ENCODE measurements at places on chromosomes 7 and 10.
A peak's percentile ranks its signal among the peaks of the same experiment; 100 is the strongest.

- no peaks in the 10 kb centered on the region for H3K27me3 ChIP-seq
- H3K27ac ChIP-seq, result no peak overlapping the region
- no peak for DNase-seq
- H3K4me3 ChIP-seq, result no peak overlapping the region
Observed at GRCh38 chr7:105585850-105586500, 4.7 kb upstream of the EFCAB10 start.

GRCh38 chr10:96719850-96720421 is 378 bp downstream of the PIK3AP1 start:
- no peaks in the 10 kb centered on the region for H3K36me3 ChIP-seq
- H3K27ac ChIP-seq, result peak overlapping the region; percentile 64
- peaks cover 15% of the 10 kb centered on the region for H3K4me1 ChIP-seq
- no peak for DNase-seq

GRCh38 chr10:71527135-71527534 is 130.4 kb downstream of the CDH23 start:
- H3K4me1 ChIP-seq, result no peaks in the 10 kb centered on the region
- H3K27me3 ChIP-seq, result no peaks in the 10 kb centered on the region
- no peak for DNase-seq
- H3K4me3 ChIP-seq, result no peak overlapping the region

- H3K4me1 ChIP-seq, result no peaks in the 10 kb centered on the region
- no peaks in the 10 kb centered on the region for H3K36me3 ChIP-seq
- no peak overlapping the region for H3K27ac ChIP-seq
- DNase-seq, result no peak
- no peak overlapping the region for H3K4me3 ChIP-seq
- H3K27me3 ChIP-seq, result no peaks in the 10 kb centered on the region
Observed at GRCh38 chr10:98956576-98957260, 278.9 kb downstream of the HPSE2 start.

DNA sequence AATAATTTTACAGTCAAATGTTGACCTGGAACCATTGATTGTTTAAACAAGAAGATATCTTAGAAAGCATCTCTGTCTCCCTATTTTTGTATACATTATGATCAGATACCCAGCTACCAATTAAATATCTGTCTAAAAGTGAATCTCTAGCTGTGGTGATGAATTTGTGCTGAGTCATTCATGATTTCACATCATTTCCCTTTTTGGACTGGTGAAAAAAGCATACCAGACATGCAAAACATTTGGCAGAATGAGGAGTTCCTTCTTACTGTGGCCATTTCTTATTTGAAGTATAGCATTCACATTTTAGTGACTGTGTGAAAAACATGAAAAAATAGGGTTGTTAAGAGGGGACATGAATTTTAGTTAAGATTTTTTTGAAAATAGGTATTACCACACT is 98.0 kb upstream of the GATA3 start:
- no peaks in the 10 kb centered on the region for H3K36me3 ChIP-seq
- no peaks in the 10 kb centered on the region for H3K27me3 ChIP-seq
- H3K27ac ChIP-seq, result no peak overlapping the region
- no peaks in the 10 kb centered on the region for H3K4me1 ChIP-seq
- no peak overlapping the region for H3K4me3 ChIP-seq

DNA sequence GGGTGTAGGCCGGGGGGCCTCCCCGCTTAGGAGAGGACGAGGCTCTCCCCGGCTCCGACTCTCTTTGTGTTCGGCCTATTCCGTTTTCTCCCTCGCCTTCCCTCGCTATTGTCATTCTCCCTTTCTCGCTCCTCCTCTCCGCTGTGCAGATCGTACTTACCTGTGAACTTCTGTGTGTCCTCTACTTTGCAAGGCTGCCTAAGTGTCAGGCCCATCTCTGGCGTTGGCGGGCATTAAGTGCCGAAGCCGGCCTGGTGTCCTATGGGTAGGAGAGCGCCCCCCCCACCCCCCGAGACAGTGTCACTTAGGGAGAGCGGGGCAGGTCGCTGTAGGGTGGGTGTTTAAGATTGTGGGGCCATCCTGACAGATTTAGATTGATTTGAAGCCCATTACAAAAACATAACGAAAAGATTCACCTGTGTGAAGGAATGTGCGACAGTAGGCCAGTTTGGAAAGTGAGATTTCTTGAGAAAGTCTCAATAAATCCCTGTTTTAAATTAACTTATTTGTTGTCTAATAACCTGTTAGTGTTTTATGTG is 579 bp downstream of the RBM33 start:
- peak overlapping the region; percentile 98 for H3K27ac ChIP-seq
- no peaks in the 10 kb centered on the region for H3K27me3 ChIP-seq
- no peak for DNase-seq
- peaks cover 15% of the 10 kb centered on the region for H3K4me1 ChIP-seq
- no peaks in the 10 kb centered on the region for H3K36me3 ChIP-seq
- H3K4me3 ChIP-seq, result peak overlapping the region; percentile 98

DNA sequence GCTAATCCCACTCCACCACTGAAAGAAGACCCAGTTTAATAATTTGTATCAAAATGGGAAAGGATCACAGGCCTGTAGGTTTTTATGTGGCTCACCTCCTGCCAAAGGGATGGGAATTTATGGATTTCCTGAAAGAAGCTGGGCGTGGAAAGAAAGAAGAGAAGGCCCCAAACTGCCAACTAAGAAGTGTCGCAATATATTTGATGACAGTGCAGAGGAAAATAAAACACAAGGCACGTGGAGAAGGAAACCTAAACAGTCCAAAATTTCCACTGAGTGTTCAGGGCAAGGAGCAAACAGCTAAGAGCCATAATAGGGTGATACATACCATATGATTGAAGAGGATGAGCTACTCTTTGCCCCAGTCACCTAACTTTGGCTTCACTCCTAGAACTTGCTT is 667.2 kb downstream of the GATA3 start:
- no peaks in the 10 kb centered on the region for H3K27me3 ChIP-seq
- H3K36me3 ChIP-seq, result no peaks in the 10 kb centered on the region
- H3K4me3 ChIP-seq, result no peak overlapping the region
- H3K27ac ChIP-seq, result no peak overlapping the region

DNA sequence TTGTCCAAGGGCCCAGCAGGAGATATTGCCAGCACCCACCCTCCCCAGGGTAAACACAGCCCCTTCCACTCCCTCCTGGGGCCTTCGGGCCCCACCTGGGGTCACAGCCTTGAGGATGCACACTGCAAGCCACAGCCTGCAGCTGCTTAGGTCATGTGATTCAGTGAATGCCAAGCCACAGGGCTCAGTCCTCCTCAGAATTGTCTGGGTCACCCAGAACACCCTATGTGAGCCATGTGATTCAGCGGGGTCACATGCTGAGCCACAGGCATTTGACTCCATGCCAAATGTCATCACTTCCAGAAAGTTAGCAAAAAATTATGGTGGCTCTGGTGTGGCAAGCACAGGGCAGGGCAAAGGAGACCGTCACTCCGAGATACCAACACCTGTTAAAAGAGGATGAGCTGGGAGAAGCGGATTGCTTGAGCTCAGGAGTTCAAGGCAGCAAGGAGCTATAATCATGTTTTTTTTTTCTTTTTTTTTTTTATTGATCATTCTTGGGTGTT is 17.2 kb upstream of the PSAP start:
- no peaks in the 10 kb centered on the region for H3K36me3 ChIP-seq
- no peak overlapping the region for H3K27ac ChIP-seq
- H3K4me1 ChIP-seq, result peaks cover 10% of the 10 kb centered on the region
- no peaks in the 10 kb centered on the region for H3K27me3 ChIP-seq
- no peak overlapping the region for H3K4me3 ChIP-seq

DNA sequence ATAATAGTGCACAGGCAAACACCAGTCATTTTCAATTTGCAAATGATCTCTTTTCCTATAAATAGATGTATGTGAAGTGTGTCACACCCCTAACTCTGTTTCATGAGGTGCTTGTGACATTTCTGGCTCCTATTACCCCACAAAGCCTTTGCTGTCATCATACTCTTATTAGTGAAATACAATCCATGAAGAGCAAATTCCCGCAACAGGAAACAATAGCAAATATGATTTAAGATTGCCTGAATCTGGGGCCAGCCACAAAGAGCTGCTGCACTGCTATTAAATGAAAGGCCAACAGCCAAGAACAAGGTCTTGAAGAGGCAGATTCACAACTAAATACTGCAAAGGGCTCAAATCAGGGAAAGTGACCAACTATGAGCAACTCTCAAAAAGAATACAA is 96.3 kb upstream of the CAV2 start:
- no peaks in the 10 kb centered on the region for H3K4me1 ChIP-seq
- no peak for DNase-seq
- H3K27ac ChIP-seq, result peak overlapping the region; percentile 41
- H3K4me3 ChIP-seq, result no peak overlapping the region
- no peaks in the 10 kb centered on the region for H3K36me3 ChIP-seq
- no peaks in the 10 kb centered on the region for H3K27me3 ChIP-seq

DNA sequence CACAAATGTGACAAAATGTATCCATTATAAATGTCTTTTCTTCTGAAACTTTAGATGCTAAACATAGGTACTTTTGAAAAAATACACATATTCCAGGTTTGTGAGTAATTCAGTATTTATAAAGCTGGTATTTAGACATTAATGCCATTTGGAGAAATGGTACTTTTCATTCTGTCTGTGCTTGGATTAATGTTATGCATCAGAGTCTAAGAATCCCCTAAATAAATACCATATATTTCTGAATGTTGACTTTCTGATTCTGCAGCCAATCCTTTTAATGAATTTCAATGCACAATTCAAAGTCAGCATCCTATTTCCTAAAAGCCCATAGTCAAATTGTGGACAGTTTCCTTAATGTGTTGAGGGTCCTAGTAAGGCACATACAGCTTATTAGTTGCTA is 145.0 kb downstream of the DKK1 start:
- no peak for DNase-seq
- H3K4me3 ChIP-seq, result no peak overlapping the region
- no peak overlapping the region for H3K27ac ChIP-seq
- H3K36me3 ChIP-seq, result no peaks in the 10 kb centered on the region

GRCh38 chr7:116583653-116584052 is 58.8 kb downstream of the CAV1 start:
- DNase-seq, result no peak
- no peaks in the 10 kb centered on the region for H3K36me3 ChIP-seq
- H3K4me3 ChIP-seq, result no peak overlapping the region
- peak overlapping the region; percentile 58 for H3K27ac ChIP-seq

DNA sequence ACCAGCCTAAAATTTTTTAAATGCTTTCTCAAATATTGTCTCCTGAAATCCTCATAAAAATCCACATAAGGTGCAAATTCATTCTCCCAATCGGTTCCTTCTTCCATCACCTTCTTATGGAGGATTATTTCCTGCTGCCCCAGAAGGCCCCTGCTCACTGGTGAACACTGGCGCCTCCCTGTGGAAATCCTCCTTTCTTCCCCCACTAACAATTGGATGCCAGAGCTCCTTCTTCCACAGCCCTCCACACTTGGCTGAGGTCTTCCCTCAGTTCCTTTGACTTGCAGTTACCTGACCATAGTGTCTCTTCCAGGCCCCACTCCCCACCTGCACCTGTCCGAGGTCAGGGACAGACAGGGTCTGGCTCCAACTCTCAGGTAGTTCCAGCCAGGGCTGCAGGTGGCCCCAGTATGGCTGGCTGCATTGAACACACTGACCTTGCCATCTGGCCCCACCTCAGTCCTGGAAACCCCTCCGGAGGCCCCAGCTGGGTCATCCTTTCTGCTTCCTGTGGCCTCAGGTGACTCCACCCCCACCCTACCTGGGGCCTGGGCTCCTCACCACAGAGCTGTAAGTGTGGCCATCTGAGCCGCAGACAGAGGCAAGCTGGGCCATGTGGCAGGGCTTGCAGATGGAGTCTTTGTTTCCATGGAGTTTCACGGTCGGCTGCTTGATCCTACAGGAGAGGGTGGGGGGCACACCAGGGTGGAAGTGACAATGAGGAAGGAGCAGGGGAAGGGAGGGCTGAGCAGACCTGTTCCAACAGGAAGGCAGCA is 18.4 kb downstream of the SPOCK2 start:
- H3K27ac ChIP-seq, result no peak overlapping the region
- DNase-seq, result no peak
- H3K4me1 ChIP-seq, result peaks cover 43% of the 10 kb centered on the region
- H3K4me3 ChIP-seq, result no peak overlapping the region
- H3K27me3 ChIP-seq, result no peaks in the 10 kb centered on the region
- H3K36me3 ChIP-seq, result no peaks in the 10 kb centered on the region

- H3K36me3 ChIP-seq, result no peaks in the 10 kb centered on the region
- peak overlapping the region; percentile 34 for H3K27ac ChIP-seq
- no peak for DNase-seq
- H3K27me3 ChIP-seq, result no peaks in the 10 kb centered on the region
- no peaks in the 10 kb centered on the region for H3K4me1 ChIP-seq
- H3K4me3 ChIP-seq, result peak overlapping the region; percentile 67
Observed at GRCh38 chr10:96513305-96513697, 425 bp downstream of the TLL2 start.

DNA sequence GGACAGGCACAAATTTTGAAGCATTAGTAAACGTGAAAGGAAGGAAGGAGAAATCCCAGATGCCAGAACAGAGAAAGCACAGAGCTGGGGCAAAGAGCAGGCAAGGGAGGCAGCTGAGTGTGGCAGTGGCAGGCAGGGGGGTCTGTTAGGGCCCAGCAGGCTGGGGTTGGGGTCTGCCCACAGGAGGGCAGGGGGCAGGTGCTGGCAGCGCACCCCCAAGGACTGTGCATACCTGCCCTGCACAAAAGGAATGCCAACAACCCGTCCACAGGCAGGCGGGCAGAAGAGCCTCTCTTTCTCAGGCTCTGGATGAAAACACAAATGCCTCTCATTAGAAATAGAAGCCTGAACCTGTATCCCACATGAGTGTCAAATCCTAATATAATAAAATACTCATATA is 552.3 kb downstream of the PTPRN2 start:
- no peak overlapping the region for H3K4me3 ChIP-seq
- no peaks in the 10 kb centered on the region for H3K27me3 ChIP-seq
- H3K4me1 ChIP-seq, result no peaks in the 10 kb centered on the region
- no peaks in the 10 kb centered on the region for H3K36me3 ChIP-seq

DNA sequence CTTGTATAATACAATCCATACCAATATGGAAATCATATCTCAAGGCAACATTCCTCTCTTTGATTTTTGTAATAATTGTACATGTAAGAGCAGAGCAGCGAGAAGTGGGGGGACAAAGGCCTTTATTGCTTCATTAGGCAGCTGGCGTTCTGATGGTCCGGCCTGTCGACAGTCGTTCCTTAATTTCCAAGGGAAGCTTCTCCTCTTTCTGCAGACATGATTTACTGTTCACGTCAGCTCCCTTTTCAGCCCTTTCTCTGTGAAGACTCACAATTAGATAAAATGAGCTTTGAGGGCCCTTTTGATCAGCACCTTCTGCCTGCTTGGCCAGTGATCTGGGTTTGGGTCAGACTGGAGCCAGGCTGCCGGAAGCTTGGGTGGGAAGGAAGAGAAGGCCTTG is 65.6 kb upstream of the CTBP2 start:
- H3K27me3 ChIP-seq, result no peaks in the 10 kb centered on the region
- DNase-seq, result no peak
- H3K4me3 ChIP-seq, result no peak overlapping the region
- H3K27ac ChIP-seq, result no peak overlapping the region
- no peaks in the 10 kb centered on the region for H3K4me1 ChIP-seq

GRCh38 chr10:114027951-114028350 is 15.7 kb upstream of the ADRB1 start:
- H3K36me3 ChIP-seq, result no peaks in the 10 kb centered on the region
- peaks cover 18% of the 10 kb centered on the region for H3K4me1 ChIP-seq
- no peak overlapping the region for H3K4me3 ChIP-seq
- no peak for DNase-seq

- no peak overlapping the region for H3K4me3 ChIP-seq
- H3K4me1 ChIP-seq, result peaks cover 5% of the 10 kb centered on the region
- H3K27me3 ChIP-seq, result no peaks in the 10 kb centered on the region
Observed at GRCh38 chr10:96667401-96667800, 52.9 kb downstream of the PIK3AP1 start.

- no peaks in the 10 kb centered on the region for H3K36me3 ChIP-seq
- peaks cover 58% of the 10 kb centered on the region for H3K4me1 ChIP-seq
- peak overlapping the region; percentile 63 for H3K27ac ChIP-seq
- no peak overlapping the region for H3K4me3 ChIP-seq
- no peak for DNase-seq
- H3K27me3 ChIP-seq, result no peaks in the 10 kb centered on the region
Observed at GRCh38 chr10:113053881-113054280, 103.8 kb downstream of the TCF7L2 start.
